ENCODE measurements at places on chromosomes 1 and 21. TPM values are rescaled to one million over a fixed set of nuclear protein-coding genes. Genes with fewer than 3 reads are reported as not detected.

Gene TNFAIP8L2
- 17.6 TPM for total RNA-seq

Gene PGLYRP3
- total RNA-seq, result not detected

Gene C1orf185
- not detected for total RNA-seq

Gene SNX7
- not detected for total RNA-seq

Gene DPH2
- 39.8 TPM for total RNA-seq

Gene FOXO6
- total RNA-seq, result not detected

Gene PM20D1
- 0.44 TPM for total RNA-seq

Gene CDKN2C
- total RNA-seq, result 43.6 TPM

Gene OR2G3
- total RNA-seq, result not detected

Gene FCMR
- total RNA-seq, result 37.2 TPM

Gene PTGS2
- total RNA-seq, result 2.2 TPM

Gene LCE3E
- not detected for total RNA-seq

Gene UBE2J2
- total RNA-seq, result 71.3 TPM

Gene OR6K3
- not detected for total RNA-seq

Gene GSTM1
- total RNA-seq, result not detected

Gene ZNF683
- 7.0 TPM for total RNA-seq

Gene CYP4X1
- not detected for total RNA-seq

Gene PIGR
- total RNA-seq, result 0.06 TPM

Gene PTAFR
- 0.30 TPM for total RNA-seq

Gene F13B
- not detected for total RNA-seq

Gene HSPG2
- 1.0 TPM for total RNA-seq

Gene CPT2
- total RNA-seq, result 13.5 TPM

Gene TRABD2B
- not detected for total RNA-seq

Gene DNAH14
- total RNA-seq, result 0.70 TPM

Gene S100A7
- not detected for total RNA-seq
